ENCODE measurements at places on chromosomes 4 and X.

- DNase-seq, result no peak
These were observed 225.1 kb downstream of the NR3C2 start for GRCh38 chr4:148216866-148217814.

GRCh38 chr4:112633477-112634235 lies 3.1 kb downstream of the ZGRF1 start:
- DNase-seq, result peak; percentile 32

DNA sequence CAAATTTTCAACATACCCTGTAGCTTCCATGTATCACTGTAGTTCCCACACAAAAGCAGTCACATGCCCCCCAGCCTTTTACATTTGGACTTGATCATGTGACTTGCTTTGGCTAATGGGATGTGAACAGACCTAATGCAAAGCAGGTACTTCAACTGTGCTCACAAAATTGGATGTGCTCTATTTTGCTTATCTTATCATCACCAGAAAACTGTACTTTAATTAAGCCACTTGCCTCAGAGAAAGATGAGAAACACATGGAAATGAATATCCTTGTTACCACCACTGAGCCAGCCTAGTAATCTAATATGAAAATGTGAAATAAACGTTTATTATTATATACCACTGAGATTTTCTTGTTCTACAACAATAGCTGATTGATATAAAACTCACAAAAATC lies 402.7 kb upstream of the HTR2C start:
- DNase-seq, result no peak

GRCh38 chr4:176638992-176639391 lies 153.7 kb downstream of the VEGFC start:
- no peak for DNase-seq

- no peak for DNase-seq
These were observed at the start of gene EXOC1L for GRCh38 chr4:55819634-55820033. Gene EXOC1L (plus strand): TSS chr4:55819790. CDS start chr4:55820027, 237 bp downstream.

DNA sequence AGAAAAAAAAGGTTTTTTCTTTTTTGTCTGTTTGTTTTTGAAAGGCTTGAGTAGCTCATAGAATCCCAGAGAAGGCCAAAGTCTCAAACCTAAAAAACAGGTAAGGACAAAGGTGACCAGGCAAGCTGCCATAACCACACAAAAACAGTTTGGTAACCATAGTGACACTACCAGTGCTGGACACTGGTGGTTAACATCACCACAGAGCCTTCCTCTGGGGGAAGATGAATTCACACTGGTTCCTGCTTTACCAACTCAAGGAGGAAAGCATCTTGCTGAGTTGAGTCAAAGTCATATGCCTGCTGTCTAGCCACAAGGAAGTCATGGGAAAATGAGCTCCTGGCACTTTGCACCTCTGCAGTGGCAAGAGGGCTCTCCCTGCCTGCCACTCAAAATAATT lies 32.5 kb downstream of the IDS start:
- no peak for DNase-seq

- no peak for DNase-seq
These were observed 20.6 kb downstream of the AKAP14 start for GRCh38 chrX:119916310-119916709.

DNA sequence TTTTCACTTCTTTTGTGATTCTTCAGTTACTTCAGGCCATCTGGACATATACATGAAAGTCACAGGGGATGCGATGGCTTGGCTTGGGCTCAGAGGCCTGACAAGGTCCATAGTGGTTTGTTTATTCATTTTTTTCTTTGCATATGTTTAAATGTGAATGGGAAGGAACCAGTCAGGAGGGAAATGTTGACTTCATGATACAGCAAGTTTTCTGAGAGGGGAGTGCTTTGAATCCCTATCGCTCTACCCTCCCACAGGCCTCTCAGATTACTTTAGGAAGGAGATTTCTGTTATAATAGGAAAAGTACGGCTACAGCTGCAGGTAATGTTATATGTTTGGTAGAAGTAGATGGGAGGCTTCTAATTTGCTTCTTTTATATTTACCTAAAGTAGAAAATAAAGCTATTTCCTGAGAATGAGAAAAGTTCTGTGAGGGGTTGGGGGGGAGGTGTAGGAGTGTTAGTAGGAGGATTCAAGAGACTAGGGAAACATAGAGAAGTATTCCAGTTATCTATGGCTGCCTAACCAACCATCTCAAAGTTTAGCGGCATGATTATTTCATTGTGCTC lies 322.9 kb downstream of the RAPGEF2 start:
- no peak for DNase-seq

GRCh38 chrX:13759152-13759718 lies 24.7 kb downstream of the OFD1 start:
- no peak for DNase-seq

GRCh38 chrX:141989815-141990214 lies 86.1 kb downstream of the MAGEC1 start:
- DNase-seq, result no peak
